ENCODE measurements at places on chromosomes 4 and X.

GRCh38 chr4:70688795-70689231 is 481 bp downstream of the UTP3 start:
- peak; percentile 7 for DNase-seq

GRCh38 chr4:40143926-40144508 is 52.8 kb upstream of the RHOH start:
- no peak for DNase-seq

DNA sequence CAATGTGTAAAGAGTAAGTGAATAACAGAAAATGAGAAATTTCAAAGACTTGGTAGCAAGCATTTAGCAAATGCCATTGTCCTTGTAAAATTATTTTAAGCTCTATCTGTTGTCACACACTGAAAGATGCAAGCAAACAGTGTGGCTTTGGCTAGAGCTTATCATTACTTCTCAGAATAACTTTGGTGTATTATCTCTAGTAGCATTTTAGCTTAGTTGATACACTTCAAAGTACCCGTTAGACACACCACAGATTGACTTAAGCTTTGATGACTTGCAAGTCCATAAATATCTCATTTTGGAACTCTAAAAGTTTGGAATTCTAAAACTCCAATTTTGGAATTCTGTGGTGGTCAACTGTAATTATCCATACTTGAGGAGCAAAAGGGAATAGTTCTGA is 98.6 kb downstream of the PDLIM5 start:
- DNase-seq = no peak

GRCh38 chr4:165443276-165443675 is 64.5 kb downstream of the CPE start:
- DNase-seq = no peak

DNA sequence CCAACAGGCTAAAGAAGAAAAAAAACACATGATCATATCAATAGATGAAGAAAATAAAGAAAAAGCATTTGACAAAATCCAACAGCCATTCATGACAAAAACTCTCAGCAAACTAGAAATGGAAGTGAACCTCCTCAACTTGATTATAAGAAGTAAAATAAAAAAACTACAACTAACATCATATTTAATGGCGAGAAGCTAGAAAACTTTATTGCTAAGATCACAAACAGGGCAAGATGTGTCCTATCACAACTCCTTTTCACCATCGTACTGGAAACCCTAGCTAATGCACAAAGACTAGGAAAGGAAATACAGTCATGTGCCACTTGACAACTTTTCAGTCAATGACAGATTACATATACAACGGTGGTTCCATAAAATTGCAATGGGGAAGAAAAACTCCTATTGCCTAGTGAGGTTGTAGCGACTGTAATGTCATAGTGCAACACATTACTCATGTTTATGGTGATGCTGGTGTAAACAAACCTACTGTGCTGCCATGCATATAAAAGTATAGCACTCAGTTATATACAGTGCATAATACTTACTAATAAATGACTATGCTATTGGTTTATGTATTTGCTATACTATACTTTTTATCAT is 12.1 kb upstream of the MANBA start:
- DNase-seq = no peak

GRCh38 chr4:111838406-111838930 is 306.8 kb upstream of the FAM241A start:
- no peak for DNase-seq

DNA sequence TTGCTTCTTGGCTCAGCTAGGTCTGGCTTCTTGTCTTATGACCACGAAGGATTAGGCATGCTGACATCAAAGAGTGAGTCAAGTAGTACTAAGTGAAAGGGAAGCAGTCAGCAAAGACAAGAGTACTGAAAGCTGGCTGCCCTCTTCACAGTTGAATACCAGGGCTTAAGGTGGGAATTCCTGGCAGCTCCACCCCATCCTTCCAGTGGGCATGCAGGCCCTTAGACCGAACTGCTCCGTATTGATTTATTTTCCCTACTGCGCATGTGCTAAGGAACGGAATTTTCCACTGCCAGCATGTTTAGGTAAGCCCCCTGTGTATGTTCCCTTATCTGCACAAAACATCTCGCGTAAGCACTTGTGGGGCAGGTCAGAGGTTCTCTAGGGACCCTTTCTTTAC is 2320.1 kb downstream of the ARAP2 start:
- DNase-seq = no peak

- no peak for DNase-seq
These were observed 374.1 kb upstream of the RASGEF1B start for GRCh38 chr4:81845761-81846160.

- no peak for DNase-seq
These were observed 573.0 kb downstream of the KCTD8 start for GRCh38 chr4:43875655-43876054.

GRCh38 chrX:41789374-41789773 is 65.4 kb downstream of the GPR82 start:
- no peak for DNase-seq

DNA sequence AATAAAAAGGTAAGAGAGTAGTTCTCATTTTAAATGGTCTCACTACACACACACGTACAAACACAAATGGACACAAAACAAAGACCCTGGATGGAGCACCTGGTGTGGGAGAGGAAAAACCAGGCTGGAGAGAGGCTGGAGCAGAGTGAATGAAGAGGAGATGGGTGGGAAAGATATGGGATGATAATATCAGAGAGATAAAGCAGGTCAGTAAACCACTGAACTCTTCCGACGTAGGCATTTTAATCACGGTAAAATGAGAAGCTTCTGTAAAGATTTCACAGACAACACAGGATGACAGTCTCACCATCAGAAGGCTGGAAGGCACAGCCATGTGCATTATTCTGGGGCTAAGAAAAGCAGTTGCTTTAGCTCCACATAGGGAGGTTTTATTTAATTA is 532.8 kb downstream of the KCNIP4 start:
- no peak for DNase-seq

GRCh38 chrX:132776486-132777210 is 181.8 kb downstream of the HS6ST2 start:
- no peak for DNase-seq

DNA sequence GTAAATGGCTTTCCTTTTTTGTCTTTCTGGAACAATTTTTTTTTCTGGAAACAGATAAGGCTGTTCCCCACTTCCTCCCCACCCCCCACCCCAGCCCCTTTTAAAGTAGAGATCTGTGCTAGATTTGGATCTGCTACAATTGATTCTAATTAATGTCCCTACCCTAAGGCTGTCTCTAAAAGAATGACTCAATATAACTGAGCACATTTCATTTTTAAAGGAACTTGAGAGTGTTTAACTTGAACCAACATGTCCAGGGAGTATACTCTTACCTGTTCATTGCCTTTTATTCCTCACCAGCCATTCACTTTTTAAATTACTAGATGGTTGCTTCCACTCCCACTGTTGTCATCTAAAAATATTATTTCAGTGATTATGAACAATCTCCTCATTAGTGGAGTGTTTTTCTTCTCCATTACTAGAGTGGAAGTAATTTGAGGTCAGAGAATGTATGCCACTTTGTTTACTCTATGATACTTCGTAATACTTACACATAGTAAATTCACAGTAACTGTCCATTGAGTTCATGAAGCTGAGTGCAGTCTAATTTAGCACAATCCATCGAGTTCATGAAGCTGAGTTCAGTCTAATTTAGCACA is 14.1 kb upstream of the CNOT6L start:
- DNase-seq = no peak

DNA sequence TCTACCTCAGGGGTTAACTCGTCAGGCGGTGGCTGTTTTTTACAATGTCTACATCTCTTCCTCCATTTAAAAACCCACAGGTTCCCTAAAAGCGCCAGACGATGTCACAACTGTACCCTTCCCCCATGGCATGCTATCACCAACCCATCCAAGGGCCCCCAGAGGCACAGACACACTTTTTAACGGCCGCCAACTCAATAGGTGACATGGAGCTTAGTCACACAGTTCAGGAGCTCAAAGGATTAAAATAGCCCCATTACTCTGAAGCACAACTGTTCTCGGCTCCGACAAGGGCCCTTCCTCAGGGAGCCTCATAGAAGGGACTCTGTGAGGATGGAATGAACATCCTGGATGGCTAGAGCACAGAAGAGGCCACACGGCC is 12.4 kb downstream of the SH3KBP1 start:
- no peak for DNase-seq

GRCh38 chr4:152039023-152039481 is 278.2 kb upstream of the GATB start:
- DNase-seq = no peak

- no peak for DNase-seq
These were observed 21.0 kb downstream of the LRPAP1 start for GRCh38 chr4:3511187-3511586.

DNA sequence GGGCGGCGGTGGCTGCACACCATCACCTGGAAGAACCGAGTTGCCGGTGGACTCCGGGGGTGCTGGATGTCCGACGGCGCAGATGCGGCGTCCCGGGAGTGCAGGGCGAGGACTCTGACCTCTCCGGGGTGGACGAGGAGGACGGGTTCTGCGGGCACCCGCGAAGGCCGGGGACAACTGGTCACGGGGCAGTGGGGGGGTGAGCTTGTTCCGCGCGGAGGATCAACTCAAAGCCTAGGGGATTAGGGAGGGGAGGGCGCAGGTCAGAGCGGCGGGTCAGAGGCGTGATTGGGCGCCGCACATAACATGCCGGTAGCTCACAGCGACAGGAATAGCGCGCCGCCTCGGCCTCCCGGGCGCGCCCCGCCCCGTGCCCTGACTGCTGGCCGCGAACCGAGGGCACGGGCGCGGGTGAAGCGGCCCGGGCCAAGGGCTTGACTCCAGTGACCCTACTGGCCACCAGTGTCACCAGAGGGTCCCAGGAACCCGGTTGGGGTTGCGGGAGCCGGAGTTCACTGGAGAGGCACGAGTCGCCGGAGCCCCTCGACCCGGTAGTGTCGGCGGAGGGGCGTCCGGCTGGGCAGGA is at the start of gene KLHL34:
KLHL34 (minus strand) TSS at position 179 of the 586 bp plus-strand sequence. CDS start 542 bp downstream, outside the sequence.
- DNase-seq = no peak

GRCh38 chr4:87973283-87974169 is 2.0 kb upstream of the SPP1 start:
- peak; percentile 35 for DNase-seq

GRCh38 chr4:105113800-105114199 is 32.9 kb upstream of the TET2 start:
- no peak for DNase-seq

- DNase-seq = no peak
These were observed 1413.0 kb downstream of the PCDH7 start for GRCh38 chr4:32133141-32133540.

DNA sequence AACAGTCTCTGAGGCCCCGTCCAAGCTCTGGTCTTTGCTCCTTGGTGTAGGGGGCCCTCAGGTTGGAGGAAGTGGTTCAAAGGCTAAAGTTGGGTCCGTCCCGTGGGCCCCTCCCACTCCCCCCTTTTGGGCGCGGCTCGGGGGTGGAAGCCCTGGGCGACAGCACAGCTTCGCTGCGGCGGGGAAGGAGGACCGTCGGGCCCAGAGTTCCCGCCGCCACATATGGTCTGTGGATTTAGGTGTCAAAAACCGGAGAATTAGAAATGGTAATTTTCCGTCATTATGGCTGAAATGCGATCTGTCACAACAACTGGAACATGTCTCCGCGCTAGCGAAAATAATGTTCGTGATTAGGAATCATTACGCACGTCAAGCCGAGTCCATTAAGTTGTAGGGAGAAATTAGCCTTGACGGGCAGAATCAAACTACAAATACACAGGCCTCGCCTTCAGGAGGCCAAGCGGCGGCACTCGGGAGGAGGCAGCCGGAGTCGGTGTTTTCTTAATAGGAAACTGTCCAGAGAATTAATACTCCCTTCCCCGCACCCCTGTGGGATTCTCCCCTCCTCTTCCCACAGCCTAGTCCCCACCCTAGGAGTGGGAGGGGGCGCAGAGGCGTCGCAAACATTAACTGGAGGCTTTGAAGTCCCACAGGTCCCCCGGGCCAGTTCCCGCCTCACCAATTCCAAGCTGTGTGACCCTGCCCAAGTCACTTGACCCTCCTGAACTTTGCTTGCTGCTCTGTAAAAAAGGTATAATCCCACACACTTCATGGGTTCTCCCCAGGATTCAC is 15.0 kb downstream of the NKX3-2 start:
- no peak for DNase-seq

DNA sequence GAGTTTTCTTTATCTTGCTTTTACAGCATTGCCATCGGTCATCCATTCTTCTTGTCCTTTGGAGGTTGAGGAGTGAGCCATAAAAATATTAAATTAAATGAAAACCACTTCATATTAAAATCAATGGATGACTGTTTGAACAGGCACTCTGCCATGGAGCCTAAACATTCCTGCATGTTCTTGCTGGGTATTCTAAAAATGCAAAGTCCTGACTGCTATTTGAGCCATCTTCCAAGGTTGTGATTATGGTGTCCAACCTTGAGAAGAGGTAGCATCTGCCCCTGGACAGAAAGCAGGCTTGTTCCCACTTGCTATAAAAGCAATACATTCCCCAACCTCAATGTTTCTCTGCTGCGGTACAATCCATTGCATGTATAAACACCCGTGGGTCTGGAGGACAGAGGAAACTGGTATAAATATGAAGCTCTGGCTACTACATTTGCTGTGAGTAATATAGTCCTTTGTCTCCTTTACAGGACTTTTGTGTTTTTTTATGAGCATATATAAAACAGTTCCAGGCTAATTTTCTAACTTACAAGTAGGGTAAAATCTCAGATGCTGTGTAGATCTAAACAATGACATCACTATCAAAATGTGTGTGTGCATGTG is 70.9 kb upstream of the FAT4 start:
- no peak for DNase-seq

GRCh38 chr4:2832309-2832980 is 11.2 kb upstream of the ADD1 start:
- no peak for DNase-seq

GRCh38 chr4:185122681-185123345 is 20.3 kb upstream of the SLC25A4 start:
- DNase-seq = no peak

- DNase-seq = no peak
These were observed 33.7 kb downstream of the FRMD7 start for GRCh38 chrX:132094164-132094563.

- DNase-seq = no peak
These were observed 52.2 kb downstream of the ANK2 start for GRCh38 chr4:113101669-113102068.

DNA sequence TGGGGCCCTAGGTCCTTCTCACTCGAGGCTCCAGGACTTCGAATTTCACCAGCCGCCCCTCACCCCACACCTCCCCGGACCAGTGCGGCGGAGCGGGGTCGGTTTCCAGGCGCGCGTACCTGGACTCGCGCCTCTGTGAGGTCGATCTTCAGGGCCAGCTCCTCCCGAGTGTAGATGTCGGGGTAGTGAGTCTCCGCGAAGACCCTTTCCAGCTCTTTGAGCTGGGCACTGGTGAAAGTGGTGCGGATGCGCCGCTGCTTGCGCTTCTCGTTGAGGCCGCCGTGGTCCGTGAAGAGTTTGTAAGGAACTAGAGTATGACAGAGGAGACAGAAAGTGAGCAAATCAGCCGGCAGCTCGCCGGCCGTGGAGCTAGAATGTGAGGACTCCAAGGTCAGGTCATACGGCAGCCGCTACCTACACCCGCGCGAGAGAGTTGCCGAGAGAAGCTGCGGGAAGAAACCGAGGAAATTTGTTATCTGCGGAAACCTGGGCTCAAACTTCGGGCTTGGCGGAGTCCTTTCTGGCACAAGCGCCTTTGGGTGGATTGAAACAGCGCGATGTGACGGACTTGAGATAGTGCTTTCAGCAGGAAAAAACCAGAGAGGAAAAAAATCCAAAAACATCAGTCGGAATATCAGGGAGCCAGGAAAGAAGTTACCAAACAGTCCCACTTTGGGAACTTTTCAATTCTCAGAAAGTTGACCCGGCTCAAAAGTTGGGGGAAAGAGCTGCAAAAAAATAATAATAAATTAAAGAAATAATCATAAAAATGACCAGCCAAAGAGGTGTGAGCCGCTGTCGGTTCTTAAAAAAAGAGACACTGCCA is 1.1 kb downstream of the PHOX2B start:
- DNase-seq = no peak

- DNase-seq = no peak
These were observed 485 bp downstream of the AADAT start for GRCh38 chr4:170089274-170089667.

Measured in CD4-positive, alpha-beta T cell treated with Interleukin-2 at 100 ng/mL for 4 hours (primary cell).